NCI-H446 (cell line): ENCODE measurements at places on chromosomes 12 and 14.

DNA sequence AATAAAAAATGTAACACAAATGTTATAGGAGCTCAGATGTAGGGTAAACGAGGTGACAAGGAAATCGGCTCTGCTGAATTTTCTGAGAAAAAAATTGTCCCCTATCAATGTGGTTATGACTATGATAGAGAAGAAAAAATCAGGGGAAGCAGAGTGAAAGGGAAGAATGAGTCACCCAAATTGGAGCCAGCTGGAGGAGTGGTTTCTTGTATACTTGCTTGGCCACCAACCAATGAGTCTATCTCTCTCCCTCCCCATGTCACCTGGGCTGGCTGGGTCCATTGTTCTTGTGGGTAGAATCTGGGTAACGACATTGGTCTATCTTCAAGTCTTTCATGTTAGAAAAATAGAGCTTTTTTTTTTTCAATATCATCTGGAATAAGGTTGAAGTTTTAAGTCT lies 196.6 kb upstream of the FLRT2 start:
- DNase-seq, result no peak

DNA sequence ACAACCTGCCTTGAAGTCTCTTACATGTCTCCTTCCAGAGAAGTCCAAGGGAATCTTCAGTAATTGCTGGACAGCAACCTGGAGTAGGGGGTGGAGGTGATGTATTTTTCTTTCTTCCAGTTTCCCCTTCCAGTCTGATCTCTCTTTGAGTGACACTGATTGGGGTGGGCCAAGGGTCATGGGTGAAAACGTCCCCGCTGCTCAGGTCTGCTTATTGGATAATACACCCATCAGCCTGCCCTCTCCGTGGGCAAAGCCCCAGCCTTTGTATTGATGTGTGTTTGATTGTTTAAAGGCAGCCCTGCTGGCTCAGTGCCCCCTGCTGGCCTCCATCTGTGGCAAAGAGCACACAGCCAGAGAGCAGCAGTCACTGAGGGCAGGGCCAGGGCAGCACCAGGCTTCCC lies 35.7 kb upstream of the ATP2A2 start:
- DNase-seq, result no peak

DNA sequence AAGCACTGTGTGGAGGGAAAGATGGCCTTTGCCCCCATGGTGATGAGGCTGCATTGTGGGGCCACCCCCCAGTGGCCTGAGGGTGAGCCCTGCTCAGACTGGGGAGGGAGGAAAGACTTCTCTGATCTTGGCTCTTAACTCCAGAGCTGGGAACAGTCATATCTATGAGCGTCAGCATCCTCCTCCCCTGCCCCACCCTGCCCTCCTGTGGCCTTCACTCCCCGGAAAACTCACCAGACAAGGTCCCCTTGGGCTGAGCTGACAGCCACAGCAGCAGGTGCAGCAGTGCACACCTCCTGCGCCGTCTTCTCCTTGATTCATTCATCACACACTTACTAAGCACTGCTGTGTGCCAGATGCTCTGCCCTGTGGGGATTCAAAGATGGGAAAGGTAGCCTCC lies 98.8 kb downstream of the B4GALNT3 start:
- no peak for DNase-seq

DNA sequence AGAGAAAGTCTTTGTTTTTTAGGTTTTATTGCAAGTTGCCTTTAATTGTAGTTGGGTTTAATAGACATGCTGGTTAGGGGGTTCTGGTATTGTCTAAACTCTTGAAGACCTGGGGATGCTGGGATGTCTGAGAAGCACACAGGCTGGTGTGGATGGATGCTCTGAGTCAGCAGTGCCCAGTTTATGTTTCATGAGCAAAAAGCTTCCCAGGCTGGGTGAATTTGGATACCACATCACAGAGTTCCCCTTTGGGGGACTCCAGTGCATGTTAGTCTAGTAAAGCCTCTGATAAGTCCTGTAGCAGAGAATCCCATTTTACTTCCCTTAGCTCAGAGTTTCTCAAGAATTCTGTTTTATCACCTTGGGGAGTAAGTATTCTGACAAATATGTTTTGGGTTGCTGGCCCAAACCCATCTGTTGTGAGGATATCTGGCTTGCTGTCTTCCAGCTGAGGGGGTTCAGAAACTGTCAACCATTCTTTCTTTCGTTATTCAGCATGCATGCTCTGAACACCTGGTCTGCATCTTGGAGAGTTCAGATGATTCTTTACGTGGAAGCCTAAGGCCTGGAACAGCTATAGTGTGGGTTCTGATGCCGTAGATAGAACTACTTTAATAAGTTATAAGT lies 509.1 kb downstream of the VRK1 start:
- DNase-seq, result no peak

GRCh38 chr14:39181026-39181692 lies 6.1 kb downstream of the PNN start:
- no peak for DNase-seq

DNA sequence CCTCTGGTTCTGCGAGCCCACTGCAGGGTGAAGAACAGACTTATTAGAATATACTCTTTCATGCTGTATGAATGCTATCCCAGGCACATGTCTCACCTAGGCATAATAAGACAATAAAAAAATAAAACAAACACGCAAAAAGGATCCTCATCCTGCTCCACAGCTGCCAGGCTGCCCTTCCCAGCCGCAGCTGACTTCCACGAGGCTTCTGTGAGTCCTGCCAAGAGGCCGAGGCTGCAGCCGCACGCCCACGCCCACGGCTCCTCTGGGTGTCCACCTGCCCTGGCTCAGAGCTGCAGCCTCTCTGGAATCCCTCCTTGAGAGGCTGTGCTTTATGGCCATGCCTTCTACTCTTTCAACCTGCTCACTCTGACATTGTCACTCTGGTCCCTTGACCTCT lies 6.9 kb downstream of the SMIM41 start:
- DNase-seq, result no peak

DNA sequence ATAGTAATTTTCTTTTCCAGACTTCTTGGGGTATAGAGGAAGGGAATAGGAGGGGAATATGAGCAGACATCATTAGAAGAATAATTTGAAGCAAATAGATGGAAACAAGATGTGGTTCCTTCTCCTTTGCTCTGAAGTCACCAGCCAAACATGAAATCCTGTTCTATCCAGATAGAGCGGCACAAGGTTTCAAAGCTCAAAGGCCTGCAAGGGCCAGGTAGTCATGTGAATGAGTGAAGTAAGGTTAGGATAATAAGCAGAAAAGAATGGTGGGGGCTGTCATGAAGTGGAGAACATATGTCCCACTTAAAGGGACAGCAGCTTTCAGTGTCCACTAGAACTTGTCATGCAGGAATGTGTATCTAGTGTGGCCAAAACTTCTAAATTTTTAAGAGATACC lies 2.5 kb upstream of the IKZF4 start:
- DNase-seq, result no peak

DNA sequence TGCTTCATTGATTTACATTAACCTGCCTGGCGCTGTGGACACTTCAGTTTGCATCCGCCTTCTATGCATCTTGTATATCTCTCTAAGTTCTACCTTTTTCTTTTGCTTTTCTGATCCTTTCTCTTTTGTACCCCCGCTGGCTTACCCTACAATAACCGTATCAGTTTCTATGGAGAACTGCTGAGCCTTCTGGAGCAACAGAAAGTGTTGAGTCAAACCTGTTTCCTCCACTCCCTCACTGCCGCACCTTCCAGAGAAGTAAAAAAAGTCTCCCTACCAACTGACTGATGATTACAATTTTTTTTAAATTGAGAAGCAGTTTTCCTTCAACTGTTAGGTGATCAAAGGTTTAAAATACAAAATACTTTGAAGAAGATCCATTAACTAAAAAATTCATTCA lies 17.4 kb downstream of the EXD2 start:
- DNase-seq, result no peak

GRCh38 chr12:24072302-24072701 lies 122.8 kb upstream of the SOX5 start:
- DNase-seq, result peak; percentile 7
